Heart right ventricle (tissue), 16 donors: ENCODE measurements at places on chromosomes 16 and 17.

DNA sequence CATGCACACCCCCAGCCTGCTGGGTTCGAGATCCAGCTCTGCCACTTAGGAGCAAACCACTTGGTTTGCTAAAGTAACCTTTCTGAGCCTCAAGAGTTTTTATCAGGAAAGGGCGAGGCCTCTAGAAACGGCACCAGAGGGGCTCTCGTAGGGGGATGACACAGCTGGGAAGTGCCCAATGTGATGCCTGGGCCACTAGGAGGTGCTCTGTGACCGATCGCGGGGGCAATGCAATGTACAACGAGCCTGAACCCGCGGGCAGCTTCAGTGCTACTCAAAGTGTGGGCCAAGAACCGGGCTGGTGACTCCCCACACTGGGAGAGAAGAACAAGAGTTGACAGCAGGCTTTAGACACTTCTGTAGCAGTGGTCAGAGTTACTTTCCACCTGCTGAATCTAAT lies 9.4 kb downstream of the C16orf89 start:
- H3K27me3 ChIP-seq, result no peaks in the 10 kb centered on the region
- DNase-seq, result no peak
- no peaks in the 10 kb centered on the region for H3K36me3 ChIP-seq
- H3K4me3 ChIP-seq, result no peak overlapping the region
- no peaks in the 10 kb centered on the region for H3K4me1 ChIP-seq

GRCh38 chr17:47279062-47279801 lies 25.6 kb downstream of the ITGB3 start:
- peak; percentile 82 for DNase-seq
- H3K27ac ChIP-seq, result peak overlapping the region; percentile 88
- no peaks in the 10 kb centered on the region for H3K27me3 ChIP-seq

- H3K36me3 ChIP-seq, result no peaks in the 10 kb centered on the region
- H3K27ac ChIP-seq, result no peak overlapping the region
- no peak overlapping the region for H3K4me3 ChIP-seq
- no peak for DNase-seq
- peaks cover under 1% of the 10 kb centered on the region for H3K27me3 ChIP-seq
These were observed 12.2 kb downstream of the KRT16 start for GRCh38 chr17:41600318-41600717.

DNA sequence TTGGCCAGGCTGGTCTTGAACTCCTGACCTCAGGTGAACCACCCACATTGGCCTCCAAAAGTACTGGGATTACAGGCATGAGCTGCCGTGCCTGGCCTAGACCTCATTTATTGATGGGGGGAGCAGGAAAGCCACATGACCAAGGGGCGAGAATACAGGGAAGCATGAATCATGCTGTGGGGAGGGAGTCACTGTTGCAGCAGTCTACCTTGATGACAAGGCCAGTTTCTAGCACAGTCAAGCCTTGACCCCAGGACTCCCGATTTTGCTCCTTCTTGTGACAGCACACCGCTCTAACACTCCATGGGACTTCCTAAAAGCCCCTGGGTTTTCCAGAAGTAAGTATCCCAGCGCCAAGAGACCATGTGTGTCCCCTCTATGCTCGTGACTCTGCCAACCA lies 42.9 kb upstream of the IRF8 start:
- no peak overlapping the region for H3K27ac ChIP-seq
- no peaks in the 10 kb centered on the region for H3K4me1 ChIP-seq
- no peaks in the 10 kb centered on the region for H3K27me3 ChIP-seq
- no peak overlapping the region for H3K4me3 ChIP-seq
- no peaks in the 10 kb centered on the region for H3K36me3 ChIP-seq
- no peak for DNase-seq

DNA sequence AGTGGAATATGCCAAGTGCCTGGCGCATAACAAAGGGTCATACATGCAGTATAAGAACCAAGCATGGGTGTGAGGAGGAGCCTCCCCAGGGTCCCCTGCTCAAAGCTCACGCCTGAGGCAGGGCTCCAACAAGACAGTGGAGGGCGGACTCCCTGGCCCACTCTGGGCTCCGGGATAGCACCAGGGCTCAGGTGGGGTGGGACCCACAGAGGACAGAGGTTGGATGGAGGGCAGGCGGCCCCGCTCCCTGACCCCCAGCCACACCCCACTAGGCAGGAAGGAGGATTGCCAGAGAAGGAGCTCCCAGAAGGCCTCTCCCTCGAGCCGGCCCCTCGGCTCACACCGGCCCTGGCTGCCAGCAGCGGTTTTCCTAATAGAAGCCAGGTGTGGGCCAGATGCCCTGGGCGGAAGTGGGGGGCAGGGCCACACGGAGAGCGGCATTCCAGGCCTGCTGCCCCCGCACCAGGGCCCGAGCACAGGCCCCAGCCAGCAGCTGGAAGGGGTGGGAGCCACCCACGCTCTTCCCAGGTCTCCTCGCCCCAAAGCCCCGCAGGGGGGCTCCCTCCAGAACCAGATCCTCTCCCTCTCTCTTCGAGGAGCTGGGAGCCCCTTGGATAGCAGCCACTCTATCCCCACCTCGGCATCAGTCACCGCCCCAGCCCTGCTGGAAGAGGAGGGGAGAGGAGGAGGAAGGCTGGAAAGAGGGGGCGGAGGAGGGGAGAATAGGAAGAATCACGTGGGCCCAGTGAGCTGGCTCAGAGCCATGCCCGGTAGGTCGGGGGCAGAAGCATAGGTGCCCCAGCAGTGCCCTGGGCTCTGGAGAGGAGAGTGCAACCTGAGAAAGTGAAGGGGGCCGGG lies 21.0 kb downstream of the VASN start:
- H3K4me3 ChIP-seq, result no peak overlapping the region
- H3K4me1 ChIP-seq, result peaks cover 24% of the 10 kb centered on the region
- DNase-seq, result no peak
- H3K27me3 ChIP-seq, result no peaks in the 10 kb centered on the region

DNA sequence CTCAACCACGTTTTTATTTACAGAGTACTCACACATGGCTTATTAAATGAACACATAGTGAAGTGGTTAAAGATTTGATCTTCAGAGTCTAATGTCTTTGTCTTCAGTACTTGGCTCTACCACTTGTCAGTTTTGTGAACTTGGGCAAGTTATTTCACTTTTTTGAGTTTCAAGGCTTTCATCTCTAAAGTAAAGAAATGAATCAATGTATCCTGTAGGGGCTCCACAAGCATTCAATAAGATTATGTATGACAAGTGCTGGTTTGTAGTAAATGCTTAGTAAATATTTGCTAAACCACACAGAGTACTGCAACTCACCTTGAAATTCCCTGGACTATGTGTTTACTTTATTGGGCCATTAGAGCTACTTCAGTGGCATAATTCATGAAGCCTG lies 446.0 kb upstream of the GOT2 start:
- no peaks in the 10 kb centered on the region for H3K27me3 ChIP-seq
- no peak for DNase-seq
- no peak overlapping the region for H3K4me3 ChIP-seq
- H3K27ac ChIP-seq, result no peak overlapping the region
- no peaks in the 10 kb centered on the region for H3K36me3 ChIP-seq

DNA sequence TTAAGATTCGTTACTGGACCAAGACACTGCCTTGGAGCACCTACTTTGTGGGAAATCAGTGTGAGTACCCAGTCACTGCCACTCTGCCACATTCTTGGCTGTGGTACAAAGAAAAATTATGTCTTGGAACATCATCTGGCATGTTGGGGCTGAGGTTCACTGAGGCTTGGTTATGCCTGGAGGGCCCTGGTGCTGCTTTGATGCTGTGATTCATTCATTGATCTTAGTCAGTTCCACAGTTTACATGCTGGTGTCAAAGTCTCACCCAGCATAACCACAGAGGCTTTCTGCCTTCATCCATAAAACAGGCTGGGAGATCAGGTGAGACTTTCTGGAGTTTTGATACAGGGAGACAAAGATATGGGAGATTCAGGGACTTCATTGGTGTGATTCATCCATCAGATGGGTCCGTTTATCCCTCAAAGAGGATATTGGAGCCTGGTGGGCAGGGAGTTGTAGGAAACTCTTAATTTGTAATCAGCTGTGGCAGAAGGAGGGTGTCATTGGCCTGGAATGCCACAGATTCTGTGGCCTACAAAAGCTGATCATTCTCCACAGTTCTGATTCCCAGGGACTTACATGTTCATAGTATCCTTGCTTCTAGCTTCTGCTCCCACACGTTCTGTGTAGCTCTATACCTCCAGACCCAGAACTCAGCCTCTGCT lies 322.5 kb downstream of the PMP22 start:
- H3K4me1 ChIP-seq, result no peaks in the 10 kb centered on the region
- H3K27me3 ChIP-seq, result no peaks in the 10 kb centered on the region
- no peak overlapping the region for H3K27ac ChIP-seq
- H3K36me3 ChIP-seq, result no peaks in the 10 kb centered on the region

DNA sequence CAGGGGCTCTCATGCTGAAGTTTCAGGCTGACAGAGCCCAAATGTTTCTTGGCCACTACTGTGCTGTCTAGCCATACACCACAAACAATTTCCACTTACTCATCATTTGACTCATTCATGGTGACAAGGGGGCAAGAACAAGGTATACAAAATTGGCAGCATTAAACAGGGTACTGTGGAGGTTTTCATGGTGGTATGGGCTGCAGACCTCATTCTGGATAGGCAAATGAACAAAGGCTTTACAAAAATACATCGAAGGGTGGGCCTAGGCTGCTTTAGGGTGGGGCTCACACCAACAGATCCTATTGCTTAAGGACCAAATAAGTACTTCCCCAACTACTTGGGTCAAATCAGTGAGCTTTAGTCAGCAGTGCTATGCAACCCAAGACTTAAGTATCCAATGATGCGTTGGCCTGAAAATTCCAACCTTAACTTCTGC lies 53.0 kb downstream of the N4BP1 start:
- no peak overlapping the region for H3K27ac ChIP-seq
- no peak for DNase-seq
- peaks cover 63% of the 10 kb centered on the region for H3K4me1 ChIP-seq
- H3K27me3 ChIP-seq, result no peaks in the 10 kb centered on the region

DNA sequence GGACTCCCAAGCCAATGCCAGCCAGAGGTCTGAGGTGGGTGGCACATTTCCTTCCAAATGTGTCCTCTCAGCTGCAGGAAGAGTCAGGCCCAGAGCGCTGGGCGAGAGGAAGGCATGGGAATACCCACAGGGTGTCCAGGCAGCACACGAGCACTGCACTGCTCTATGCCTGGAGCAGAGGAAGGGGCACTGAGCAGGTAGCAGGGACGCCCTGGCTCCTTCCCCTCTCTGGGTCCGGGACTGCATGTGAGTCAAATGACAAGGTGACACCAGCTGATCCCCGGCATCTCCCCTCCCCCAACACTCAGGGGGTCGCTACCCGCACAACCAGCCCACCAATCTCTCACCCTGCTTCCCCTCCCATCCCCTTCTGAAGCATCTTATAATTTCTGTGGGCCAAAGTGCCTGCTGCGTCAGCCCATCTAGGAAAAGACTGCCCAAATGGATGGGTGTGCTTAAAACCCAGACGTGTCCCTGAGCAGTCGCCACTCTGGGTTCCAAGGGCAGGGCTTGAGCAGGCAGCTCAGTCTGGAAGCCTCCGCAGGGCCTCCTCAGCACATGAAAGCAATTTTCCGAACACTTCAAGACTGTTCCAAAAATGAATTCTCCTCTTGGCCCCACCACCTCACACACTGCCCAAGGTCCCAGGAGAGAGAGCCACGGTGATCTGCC lies 12.0 kb upstream of the BCAR1 start:
- H3K27ac ChIP-seq, result peak overlapping the region; percentile 99
- H3K4me1 ChIP-seq, result peaks cover 67% of the 10 kb centered on the region
- no peak for DNase-seq
- no peaks in the 10 kb centered on the region for H3K27me3 ChIP-seq
